ENCODE measurements at places on chromosomes 6 and 20. TPM values are rescaled to one million over a fixed set of nuclear protein-coding genes. Genes with fewer than 3 reads are reported as not detected.

DNA sequence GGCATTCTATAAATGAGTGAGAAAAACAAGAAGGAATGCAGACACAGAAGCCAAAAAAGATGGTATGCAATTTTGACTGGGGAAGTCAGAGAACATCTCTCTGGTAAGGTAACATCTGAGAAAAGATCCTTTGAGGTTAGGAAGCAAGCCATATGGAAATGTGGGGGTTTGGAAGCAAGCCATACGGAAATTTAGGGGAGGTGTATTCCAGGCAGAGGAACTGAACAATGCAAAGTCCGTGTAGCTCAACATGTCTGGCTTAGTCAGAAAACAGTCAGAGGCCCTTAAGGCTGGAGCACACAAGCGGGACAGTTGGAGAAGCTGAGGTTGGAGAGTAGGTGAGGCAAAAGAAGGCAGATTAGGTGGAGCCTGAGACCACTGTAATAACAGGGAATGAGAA is 35.3 kb downstream of the RALGAPA2 start:
- DNase-seq, result no peak

DNA sequence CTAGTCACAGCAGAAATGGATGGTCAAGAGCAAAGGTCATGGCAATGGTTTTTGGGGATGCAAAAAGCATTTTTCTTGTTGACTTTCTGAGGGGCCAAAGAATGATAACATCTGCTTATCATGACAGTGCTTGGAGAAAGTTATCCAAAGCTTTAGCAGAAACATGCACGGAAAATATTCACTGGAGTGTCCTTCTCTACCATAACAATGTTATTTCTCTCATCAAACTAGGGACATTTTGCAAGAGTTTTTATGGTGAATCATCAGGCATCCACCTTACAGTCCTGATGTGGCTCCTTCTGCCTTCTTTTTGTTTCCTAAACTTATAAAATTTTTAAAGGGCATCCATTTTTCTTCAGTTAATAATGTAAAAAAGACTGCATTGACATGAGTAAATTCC is 302.3 kb downstream of the HIVEP2 start:
- DNase-seq, result no peak

DNA sequence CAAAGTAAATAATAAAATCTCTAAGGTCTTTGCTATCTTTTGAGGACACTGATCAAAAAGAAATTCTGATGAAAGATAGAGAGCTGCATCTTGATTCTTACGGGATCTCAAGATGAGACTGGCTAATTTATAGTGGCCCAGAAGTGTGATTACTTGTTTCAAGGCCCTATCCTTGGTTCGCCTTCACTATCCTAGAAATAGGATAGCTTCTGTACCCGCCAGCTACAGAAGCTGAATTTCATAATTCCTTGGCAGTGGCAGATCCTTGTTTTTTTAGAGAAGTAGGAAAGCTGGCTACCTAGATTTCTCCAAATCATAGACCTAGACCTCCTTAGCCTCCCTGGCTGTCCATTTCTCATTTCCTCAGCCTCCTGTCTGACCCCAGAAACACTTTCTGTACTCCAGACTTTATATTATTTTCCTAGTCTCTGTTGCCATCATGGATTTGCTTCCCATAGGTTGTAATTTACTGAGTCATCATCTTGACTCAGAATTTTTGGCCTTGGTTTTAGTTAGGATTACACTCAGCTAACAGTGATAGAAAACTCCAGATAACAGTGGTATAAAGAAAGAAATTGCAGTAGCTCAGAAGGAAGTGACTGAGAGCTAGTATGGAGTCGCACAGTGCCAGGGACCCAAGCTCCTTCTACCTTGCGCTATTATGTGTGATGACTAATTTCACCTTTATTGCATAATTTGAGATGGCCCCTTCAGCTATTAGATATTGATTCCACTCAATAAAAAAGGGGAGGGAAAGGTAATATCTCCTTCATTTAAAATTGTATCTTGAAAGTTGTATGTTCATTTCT is 27.7 kb downstream of the PHF3 start:
- no peak for DNase-seq

HMGCLL1 gene
- total RNA-seq, result not detected

TOMM6 gene
- 102 TPM for total RNA-seq

RIN2 gene
- 55.4 TPM for total RNA-seq

BEND3 gene
- 0.58 TPM for total RNA-seq
